ENCODE measurements at places on chromosomes 13 and 19.

GRCh38 chr19:34230820-34231219, 23.5 kb upstream of the GARRE1 start:
- no peak for DNase-seq

DNA sequence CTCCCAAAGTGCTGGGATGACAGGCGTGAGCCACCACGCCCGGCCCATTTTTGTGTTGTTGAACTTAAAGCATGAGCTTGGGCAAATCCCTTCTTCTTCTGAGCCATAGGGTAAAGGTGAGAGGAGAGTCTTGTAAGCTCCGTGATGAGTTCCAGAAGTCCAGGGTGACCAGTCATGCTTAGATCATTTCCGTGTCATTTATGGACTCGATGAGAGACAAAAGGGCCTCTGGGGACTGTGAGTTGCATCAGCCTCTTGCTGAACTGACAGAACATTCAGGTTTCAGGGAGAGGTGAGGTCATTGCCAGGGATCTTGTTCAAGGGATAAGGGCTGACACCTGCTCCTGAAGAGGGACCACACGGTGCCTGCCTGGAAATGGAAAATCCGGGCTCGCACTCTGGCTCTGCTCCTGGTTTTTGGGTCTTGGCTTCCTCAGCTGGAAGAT, 53.6 kb downstream of the GADD45B start:
- no peak for DNase-seq

- peak; percentile 11 for DNase-seq
These were observed 24.8 kb downstream of the ZNF473 start for GRCh38 chr19:50050406-50051227.

- no peak for DNase-seq
These were observed 8.7 kb downstream of the IQCN start for GRCh38 chr19:18265582-18265981.

- DNase-seq = no peak
These were observed 445.6 kb downstream of the KCTD12 start for GRCh38 chr13:76440568-76440967.
